ENCODE measurements at places on chromosomes 2 and 18. TPM values are rescaled to one million over a fixed set of nuclear protein-coding genes. Genes with fewer than 3 reads are reported as not detected.

Gene PTRHD1
- 16.9 TPM for total RNA-seq

DNA sequence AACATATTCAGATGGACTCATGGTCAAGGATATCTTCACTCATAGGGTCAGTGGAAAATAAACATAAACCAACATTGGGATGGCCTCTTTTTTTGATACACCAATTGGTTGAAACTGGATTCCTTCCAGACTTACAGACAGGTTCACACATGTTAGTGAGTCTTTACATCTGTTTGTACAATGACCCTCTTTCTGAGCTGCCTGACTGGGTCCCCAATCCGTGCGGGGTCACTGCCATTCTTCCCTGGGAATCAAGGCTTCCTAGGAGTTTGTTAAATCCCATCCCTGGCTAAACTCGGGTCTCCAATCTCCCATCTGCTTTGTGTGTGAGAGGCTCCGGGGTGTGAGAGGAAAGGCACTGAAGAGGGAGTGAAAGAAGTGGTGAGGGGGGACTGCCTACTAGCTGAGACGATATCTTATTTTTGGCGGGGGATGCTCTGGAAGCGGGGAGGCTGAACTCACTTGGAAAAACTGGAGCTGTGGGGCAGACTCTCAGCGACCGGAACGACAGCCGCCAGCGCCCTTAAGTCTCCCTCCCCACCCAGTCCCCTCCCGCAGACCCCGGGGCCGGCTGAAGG lies 487 bp downstream of the STARD6 start:
- no peak for DNase-seq

- DNase-seq = no peak
Measured at GRCh38 chr2:160331258-160332025, 131.4 kb upstream of the ITGB6 start.

DNA sequence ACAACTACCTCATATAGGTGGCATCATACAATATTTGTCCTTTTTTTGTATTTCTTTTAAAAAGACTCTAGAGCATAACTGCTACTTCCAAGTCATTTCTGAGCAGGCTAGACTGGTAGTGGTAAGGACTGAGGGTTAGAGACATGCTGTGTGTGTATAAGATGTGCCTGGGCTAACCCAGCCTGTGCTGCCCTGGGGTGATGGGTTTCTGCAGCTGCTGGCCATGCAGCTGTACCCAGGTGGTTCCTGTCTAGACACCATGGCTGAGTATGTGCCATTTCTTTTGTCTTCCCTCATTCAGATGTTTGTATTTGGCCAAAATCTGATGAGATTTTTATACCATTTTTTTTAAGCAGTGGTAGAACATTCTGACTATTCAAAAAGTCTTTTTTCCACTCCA lies 40.0 kb downstream of the MERTK start:
- no peak for DNase-seq

GRCh38 chr2:181672255-181673008 lies 7.9 kb downstream of the NEUROD1 start:
- DNase-seq = no peak

DNA sequence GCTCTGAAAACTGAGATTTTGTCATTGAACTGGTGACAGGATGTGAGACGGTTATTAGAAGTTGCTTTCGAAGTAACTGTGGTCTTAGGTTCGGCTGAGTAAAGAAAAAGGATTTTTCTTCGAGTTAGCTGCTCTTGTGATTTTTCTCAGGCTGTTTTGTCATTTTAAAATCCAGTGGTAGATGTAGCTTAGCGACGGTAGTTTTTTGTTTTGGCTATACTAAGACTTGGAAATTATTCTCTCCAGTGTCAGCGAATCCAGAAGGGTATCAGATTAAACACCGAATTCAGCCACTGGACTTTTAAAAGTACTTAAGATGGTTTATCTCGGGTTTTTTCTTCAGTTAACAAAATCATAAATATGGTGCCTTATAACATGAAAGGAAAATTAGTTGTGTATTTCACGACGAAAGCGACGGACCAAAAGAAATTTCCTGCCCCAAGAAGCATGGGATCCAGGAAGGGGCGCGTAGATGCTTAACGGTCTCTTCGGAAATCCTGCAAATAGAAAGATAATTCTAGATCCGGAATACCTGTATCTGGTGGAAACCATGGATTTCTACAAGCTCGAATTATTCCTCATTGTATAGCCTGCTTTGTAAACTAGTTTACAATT lies 1.2 kb downstream of the SFT2D3 start:
- DNase-seq = no peak
